ENCODE measurements at places on chromosomes 7 and 10.

GRCh38 chr7:104431930-104432329 is 103.5 kb downstream of the LHFPL3 start:
- DNase-seq: no peak

GRCh38 chr10:105827133-105827532 is 1186.0 kb downstream of the SORCS3 start:
- no peak for DNase-seq

DNA sequence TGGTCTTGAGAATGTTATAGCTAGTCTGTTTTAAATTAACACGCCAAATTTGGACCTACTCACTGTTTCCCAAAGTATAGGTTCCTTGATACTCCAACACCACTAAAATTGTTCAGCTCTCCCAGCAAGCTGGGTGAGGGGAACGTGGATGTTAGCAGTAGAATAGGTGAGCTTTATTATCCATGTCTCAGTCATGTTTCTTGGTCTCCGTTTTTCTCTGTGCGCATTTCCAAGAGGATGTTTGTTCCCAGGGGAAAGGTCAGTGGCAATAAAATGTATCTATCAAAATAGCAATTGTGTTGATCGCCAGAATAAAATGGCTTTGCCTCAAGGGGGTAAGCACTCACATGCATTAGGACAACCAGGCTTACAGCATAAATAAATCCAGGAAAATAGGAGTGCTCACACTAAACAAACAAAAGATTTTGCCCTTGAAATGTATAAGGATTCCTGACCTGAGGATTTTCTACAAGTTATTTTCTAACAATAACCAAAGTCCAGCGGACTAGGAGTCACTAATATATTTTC is 187.0 kb upstream of the C7orf33 start:
- DNase-seq: no peak

GRCh38 chr10:63940277-63940922 is 419.2 kb downstream of the REEP3 start:
- DNase-seq: no peak

- DNase-seq: peak; percentile 9
These were observed 38.0 kb downstream of the ZNF777 start for GRCh38 chr7:149422914-149423301.

DNA sequence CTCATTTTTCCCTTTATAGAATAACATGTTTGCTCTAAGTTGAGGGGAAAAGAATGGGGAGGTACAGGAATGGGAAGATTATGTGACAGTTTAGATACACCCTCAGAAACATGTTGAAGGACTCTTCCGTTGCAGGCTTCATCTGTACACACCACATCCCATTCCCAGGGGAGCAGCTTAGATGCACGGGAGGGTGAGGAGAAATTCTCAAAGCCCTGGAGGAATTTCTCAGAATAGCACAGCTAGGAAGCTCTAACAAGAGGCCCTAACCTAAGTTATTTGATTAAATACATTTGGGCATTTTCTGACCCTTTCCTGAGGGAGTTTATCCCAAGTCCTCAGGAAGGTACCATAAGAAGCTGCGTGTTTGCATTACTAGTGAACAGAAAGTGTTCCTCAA is 660.2 kb upstream of the IGFBP3 start:
- no peak for DNase-seq

GRCh38 chr7:64183126-64183742 is 23.8 kb upstream of the ZNF735 start:
- no peak for DNase-seq

DNA sequence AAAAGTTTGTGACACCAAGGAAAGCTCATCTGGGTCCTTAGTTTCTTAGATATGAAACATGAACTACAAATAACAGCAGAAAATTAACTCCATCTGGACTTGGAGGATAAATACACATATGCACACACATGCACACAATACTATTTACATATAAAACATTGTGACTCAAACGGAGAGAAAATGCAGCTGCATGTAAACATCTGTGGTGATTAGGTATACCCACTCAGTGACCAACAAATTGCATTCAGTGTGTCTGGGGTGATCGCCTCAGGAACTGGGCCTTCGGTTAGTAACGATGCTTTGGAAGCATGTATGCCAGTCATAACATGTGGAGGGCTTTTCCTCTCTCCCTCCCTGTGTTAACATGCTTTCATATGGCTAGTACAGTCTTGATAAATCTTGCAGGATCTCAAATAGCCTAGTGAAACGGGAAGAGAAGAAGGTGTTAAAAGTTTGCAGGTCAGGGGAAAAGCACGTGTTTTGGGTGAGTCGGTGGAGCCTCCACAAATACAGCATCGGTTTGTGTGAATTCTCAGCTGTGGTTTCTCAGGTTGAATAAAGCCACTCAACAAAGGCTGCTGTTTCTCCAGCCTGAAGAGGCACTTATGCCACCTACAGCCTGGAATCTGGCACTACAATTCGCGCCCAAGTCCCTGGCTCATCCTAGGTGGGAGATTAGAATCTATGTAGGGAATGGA is 8.7 kb upstream of the GLRX3 start:
- no peak for DNase-seq

DNA sequence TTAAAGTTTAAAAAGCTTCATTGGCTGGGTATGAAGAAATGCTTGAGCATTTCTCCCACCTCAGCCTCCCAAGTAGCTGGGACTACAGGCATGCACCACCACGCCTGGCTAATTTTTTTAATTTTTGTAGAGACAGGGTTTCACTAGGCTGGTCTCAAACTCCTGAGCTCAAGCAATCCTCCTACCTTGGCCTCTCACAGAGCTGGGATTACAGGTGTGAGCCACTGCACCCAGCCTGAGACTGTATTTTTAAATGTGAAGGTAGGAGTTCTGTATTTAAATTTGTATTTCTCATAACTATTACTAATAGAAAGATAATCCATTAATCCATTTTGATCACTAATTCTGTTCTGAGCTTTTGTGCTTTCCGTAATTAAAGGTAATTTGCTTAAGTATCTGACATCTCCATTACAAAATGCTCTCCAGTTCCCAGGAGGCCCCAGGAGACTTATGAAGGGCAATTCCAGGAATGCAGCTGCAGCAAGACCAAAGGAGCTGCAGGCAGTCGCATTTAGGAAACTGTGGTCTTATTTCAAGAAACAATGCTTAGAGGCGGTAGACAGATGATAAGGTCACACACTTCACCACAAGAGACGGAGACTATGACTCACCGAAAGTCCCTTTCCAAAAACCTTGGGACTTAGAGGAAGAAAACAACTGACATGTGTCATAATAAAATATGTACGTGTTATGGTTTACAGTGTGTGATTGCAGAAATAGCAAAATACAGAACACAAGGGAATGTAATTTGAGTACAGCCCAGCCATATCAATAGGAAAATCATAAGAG is 23.3 kb downstream of the YAE1 start:
- no peak for DNase-seq

GRCh38 chr10:132385721-132386418 is 11.1 kb upstream of the PWWP2B start:
- DNase-seq: no peak

DNA sequence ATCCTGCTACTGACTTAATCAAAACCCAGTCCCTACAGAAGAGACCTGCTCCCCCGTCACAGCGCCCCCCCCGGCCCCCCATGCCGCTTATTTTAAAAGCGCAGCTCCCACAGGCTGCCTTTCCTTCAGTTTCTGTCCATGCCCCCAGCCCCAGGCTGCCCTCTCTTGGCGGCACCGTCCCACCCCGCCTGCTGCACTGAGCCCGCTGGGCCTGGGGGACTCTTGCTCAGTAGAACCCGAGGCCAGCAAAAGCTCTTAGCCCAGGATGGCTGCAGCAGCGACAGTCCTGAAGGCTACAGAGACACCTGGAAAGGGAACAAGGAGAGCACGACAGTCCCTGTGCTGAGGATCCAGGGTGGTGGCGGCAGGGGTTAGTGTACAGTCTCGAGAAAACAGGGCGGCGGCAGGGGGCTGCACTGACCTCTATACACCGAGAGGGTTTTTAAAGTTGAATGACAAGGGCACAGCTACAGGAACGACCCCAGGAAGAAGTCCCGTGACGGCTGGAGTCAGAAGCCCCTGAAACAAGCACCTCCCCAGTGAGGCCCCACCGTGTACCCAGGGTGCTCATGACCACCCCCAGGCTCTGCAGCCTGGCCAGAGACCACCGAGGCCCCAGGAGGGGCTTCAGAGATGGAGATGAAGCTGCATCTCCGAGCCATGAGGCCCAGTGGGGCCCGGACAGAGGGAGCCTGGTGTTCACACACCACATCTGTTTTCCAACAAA is 54.4 kb downstream of the ZRANB1 start:
- no peak for DNase-seq

GRCh38 chr10:69303632-69304051 is 25.3 kb downstream of the HK1 start:
- DNase-seq: no peak

DNA sequence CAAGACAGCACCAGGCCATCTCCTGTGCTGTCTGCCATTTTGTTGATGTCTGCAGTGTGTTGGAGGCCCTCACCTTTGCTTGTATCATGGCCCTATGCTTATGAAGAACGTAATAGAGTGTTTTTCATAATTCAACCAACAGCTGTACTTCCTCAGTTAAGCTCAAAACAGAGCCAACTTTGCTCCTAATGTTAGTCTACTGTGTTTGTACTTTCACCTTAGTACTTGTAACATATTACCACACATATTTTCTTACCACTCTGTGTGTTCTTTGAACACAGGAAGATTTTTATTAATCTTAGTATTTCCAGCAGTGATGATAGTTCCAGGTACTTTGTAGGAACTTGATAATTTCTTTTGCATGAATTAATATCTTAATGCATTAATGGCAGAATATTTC is 5.9 kb downstream of the ZNF33A start:
- no peak for DNase-seq

GRCh38 chr7:129401228-129401966 is 32.8 kb upstream of the STRIP2 start:
- no peak for DNase-seq

DNA sequence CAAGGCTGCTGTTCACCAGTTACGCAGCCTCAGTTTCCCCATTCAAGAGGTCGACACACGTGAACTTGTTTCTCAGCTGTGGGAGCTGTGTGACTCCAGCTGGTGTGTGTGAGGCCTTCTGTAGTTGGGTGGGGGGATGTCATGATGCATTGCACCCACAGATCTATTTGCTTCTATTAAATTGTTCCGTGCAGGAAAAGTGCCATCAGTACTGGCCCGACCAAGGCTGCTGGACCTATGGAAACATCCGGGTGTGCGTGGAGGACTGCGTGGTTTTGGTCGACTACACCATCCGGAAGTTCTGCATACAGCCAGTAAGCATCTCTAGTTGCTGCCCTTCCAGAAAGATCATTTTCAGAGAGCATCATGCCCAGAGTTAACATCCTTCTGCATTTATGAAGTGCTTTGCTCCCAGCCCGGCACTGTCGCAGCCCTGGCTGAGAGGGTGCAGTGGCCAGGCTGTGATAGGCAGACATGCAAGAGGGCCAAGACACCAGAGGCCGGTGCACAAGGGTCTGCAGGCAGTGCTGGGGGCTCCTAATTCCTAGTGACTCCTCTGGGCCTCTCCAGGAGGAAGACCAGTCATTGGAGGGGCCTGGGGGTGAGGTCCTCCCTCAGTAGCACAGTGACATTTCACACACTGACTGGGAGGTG is 60.2 kb downstream of the MKI67 start:
- no peak for DNase-seq

DNA sequence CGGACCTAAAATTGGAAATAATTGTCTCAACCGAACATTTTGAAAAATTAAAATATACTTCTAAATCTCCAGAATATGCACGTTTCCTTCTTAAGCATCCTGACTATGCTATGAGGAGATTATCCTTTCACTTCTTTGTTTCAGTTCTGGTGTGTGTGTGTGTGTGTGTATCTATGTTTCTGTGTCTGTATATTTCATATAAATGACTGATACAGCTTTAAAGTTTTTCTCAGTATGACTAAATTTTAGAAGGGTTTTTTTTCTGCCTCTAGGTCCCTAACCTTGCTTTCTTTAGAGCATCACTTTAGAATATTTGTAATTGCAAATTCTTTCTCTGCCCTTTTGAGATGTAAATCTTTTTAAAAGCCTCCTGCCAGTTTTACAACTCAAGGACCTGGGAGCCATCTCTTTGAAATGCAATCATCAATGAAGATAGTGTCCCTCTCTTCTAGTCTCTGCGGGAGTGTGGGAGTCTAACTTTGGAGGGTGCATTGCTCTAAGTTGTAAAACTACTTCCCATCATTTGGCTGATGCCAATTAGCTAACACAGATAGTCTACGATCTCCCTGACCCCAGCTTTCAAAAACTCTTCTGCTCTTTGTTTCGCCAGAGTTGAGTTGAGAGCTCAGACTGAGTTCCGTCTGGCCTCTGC is 782.0 kb upstream of the ZWINT start:
- no peak for DNase-seq

DNA sequence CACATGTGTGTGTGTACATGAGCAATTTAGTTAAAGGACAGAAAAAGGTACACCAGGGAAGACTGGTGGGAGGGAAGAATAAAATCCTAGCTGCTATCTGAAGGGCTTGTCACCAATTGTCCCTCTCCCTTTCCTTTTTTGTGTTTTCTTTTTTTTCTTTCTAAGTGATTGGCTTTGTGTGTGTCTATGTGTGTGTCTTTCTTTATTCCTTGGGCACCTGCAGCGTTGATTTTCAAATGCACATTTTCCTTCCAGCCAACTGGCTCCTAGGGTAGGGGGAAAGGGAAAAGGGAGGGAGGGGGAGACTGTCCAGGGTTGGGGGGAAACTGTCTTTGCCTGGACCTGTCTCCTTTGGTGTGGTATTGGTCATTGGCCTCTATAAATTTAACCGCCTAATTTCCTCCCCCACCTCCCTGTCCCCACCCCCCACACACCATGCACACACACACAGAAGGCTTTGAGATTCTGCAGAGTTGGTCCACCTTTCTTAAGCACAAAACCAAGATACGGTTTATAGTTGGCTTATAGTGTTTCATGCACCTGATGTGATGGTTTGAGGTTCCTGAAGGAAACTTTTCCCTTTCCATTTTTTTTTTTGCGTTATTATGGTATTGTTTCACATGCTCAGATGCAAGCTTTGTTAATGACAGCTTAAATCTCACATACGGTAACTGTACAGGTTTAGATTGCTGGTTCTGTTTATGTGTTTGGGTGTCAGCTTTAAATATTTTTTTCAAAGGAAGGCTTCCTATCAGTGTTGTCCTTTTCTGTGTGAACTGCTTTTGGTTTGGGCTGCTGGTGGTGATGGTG is 2.6 kb downstream of the AUTS2 start:
- DNase-seq: no peak

Measured in NCI-H2029 (cell line).